ENCODE measurements at places on chromosomes 3 and 15.

DNA sequence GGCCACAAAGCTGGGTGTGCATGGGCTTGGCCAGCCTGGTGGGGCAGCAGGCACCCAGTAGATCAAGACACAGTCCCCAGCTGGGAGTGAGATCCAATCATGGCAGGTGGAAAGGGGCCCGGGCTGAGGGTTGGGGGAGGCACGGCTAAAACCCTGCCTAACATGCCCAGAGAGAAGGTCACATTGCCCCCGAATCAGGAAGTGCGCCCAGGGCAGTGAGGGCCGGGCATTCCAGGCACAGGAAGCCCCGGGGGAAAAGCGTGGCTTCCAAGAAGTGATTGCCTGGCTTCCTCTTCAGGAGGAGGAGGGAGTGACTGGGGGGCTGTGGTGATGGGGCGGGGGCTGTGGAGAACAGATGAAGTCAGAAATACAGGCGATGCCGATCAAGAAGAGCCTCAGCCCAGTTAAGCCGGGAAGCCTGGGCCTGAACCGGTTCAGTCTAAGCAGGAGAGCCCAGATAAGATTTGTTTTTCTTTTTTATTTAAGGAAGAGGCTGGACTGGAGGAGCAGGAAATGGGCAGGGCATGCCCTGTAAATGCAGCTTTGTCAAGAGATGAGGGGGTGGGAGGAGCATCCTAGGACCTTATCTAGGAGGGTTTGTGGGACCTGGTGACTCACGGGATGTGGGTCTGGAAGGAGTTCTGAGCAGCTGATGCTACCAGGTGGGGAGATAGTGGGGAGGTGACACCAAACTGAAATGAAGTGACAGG lies 83.9 kb downstream of the CHSY1 start:
- DNase-seq = no peak

DNA sequence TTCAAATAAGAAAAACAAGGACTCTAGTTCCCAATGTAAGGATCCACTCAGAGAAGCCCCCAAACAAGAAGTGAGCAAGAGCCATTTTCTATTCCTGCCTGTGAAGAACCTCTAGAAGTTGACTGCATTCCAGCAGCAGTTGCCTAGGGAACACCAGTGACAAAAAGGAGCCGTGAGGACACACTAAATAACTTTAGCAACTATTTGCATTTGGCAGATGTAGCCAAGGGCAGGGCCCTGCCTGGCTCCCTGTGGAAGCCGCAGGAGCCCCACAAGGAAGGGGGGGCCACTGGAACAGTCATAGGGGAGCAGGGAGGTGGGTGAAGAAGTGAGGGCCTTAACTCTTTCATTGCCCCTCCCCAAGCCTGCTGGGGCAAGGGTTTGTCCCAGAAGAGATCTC lies 470.2 kb upstream of the PROK2 start:
- DNase-seq = no peak

- DNase-seq = no peak
These were observed 30.5 kb downstream of the NEO1 start for GRCh38 chr15:73082812-73083211.

GRCh38 chr3:31408720-31409119 lies 124.0 kb upstream of the STT3B start:
- DNase-seq = no peak

- peak; percentile 2 for DNase-seq
These were observed 440.9 kb downstream of the RBMS3 start for GRCh38 chr3:29721789-29722188.

All from NCI-H2171 treated with DMSO at 0.1 percent for 48 hours (cell line).